ENCODE measurements at places on chromosomes 6 and 20.
A peak's percentile ranks its signal among the peaks of the same experiment; 100 is the strongest.

- no peak for DNase-seq
Observed at GRCh38 chr6:91082311-91082832, 495.5 kb upstream of the MAP3K7 start.

GRCh38 chr20:6580486-6580885 is 187.0 kb upstream of the BMP2 start:
- DNase-seq = no peak

- no peak for DNase-seq
Observed at GRCh38 chr6:81063891-81064290, 688.6 kb downstream of the TENT5A start.

DNA sequence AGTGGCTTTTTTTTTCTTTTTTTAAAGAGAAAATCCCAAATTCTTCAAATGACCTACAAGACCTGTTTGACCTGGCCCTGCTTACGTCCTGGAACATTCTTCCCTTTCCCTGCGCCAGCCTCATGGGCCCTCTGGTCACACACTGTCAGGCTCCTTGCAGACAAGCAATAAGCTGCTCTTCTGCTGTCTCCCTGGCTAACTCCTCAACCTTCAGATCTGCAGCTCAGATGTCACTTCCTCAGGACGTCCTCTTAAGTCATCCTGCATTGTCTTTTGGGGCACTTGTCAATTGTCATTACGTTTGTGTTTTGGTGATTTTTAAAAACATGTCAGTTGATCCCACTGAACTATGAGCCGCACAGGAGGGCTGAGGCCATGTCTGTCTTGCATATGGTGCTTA is 28.9 kb upstream of the SLC35D3 start:
- DNase-seq = no peak

DNA sequence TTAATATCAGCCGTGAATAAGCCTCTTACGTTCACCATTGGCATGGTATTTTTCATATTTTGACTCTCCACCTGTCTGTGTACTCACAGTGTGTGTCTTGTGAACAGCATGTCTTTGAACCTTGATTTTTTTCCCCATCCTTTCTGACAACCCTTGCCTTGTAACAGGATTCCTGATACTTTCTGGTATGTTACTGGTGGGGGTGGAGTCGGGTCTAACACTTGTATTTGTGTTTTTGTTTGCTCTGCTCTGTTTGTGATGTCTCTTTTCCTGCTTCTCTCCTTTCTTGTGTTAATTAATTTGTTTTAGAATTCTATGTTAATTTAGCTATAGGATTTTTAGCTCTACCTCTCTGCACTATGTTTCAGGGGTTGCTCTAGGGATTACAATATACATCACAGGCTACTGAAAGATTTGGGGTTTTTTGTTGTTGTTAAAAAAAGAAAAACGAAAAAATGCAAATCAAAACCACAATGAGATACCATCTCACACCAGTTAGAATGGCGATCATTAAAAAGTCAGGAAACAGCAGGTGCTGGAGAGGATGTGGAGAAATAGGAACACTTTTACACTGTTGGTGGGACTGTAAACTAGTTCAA is 245.1 kb downstream of the CDH4 start:
- no peak for DNase-seq

- DNase-seq = peak; percentile 16
Observed at GRCh38 chr6:85923013-85923430, 280.3 kb upstream of the SYNCRIP start.

DNA sequence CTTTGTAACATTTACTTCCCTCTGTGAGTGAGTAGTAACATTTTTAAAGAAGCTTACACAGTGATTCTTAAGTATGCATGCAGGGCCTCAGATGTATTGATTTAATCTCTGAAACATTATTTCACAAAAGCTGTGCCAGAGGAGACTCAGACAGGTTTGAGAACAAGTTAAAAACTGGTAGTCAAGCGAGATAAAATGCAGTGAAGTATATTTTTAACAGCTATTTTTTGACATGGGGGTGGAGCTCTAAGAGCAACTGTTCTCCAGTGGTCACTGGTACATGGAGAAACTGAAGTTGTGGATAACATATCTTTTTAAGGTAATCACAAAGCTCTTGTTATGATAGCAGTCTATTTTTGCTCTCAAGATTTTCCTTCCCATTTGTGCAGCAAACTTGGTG is 20.4 kb downstream of the DSTN start:
- DNase-seq = no peak

DNA sequence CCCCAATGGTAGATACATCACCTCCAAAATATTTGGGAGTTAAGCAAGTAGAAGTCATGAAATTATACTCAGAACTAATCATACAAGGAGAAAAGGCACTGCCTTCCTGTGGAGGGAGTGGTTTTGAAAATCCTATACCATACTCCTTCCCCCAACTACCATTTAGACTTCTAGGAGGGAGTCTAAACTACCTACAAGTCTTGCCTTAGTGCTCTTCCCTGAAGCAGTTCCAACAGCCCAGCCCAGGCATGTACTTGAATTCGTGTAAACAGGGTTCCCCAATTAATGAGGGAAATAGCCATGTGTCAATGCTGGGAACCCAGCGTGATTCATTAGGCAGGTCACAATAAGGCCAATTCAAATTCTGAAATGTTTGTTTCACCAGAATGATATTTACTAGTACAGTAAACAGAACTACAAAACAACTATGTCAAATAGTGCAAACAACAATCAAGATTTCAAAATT is 39.1 kb upstream of the SGK1 start:
- no peak for DNase-seq

DNA sequence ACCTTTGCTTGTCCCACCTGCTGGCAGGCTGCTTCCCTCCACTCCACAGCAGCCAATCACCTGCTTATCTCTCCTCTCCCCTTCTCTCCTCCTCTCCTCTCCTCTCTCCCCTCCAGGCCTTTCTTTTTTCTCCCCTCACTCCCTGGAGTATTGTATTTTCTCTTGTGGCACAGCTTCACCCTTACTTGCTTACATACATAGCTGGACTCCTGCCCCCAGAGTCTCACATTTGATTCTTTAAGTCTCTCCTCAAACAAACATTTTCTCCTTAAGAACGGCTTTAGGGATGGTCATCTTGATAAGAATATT is 3.6 kb upstream of the LY86 start:
- no peak for DNase-seq

DNA sequence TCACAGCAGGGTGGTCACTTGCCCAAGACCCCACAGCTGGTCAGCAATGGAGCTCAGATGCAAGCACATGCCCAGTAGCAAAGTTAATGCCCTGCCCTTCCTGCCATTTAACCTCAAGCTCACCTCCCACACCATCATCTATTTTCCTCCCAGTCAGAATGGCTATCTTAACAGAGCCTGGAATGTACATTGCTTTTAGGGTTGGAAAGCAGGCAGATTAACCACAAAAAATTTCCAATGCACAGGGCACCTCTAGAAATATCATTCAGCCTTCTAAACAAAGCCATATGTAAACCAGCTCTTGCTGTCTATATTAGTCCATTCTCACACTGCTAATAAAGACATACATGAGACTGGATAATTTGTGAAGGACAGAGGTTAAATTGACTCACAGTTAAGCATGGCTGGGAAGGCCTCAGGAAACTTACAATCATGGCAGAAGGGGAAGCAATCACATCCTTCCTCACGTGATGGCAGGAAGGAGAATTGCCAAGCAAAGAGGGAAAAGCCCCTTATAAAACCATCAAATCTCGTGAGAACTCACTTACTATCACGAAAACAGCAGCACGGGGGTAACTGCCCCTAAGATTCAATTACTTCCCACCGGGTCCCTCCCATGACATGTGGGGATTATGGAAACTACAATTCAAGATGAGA is 106.9 kb downstream of the FYN start:
- no peak for DNase-seq

DNA sequence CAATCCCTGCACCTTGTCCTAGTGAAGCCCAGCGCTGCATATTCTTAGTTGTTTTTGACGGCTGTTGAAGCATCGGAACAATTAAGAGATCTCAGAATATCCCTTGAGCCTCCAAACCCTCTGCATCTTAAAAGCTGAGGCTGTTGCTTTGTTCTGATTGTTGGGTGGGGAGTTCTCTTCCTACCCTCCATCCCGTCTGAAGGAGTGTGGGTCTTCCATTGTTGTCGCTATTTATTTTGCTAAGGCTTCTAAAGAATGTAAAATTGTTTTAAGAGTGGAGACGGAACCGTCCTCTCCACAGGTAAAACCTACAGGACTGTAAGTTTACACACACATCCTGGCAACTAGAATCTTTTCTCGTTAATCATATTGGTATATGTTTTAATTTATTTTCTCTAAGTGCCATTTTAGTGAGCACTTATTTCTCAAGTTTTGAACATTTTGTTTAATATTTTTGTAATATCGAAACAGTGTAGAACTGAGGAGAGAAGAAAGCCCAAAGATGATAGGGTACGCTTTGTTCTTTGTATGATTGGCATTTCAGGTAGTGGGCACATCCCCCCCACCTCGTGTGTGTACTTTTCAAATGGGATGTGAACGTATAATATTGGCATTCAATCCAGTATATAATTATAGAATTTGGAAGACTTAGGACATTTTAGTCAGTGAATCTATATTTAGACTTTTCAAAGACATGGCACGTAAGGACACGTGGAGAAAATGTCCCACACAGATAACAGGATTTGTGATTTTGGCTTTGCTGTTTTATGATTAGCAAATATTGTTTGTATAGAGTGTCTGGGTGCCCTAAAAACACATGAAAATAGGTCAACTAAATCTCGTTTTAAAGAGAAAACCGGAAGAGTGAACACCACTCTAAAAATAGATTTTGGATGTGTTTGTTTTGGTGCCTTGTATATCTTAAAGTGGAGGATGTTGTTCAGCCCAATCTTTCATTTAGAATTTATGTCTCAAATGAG is 1.3 kb downstream of the RNF146 start:
- DNase-seq = no peak

DNA sequence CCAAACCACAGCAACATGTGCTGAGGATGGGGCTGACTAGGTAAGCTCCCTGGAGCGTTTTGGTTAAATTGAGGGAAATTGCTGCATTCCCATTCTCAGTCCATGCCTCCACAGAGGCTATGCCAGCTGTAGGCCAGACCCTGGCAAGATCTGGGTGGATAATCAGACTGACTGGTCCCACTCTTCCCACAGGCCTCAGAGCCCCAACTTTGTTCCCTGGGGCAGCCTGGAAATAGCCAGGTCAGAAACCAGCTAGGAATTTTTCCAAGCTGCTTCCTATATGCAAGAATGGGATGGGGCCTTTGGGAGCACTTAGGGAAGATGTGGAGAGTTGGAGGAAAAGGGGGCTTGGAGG is 1.5 kb upstream of the VEGFA start:
- no peak for DNase-seq

- no peak for DNase-seq
Observed at GRCh38 chr20:31860390-31861134, 9.8 kb downstream of the DUSP15 start.

DNA sequence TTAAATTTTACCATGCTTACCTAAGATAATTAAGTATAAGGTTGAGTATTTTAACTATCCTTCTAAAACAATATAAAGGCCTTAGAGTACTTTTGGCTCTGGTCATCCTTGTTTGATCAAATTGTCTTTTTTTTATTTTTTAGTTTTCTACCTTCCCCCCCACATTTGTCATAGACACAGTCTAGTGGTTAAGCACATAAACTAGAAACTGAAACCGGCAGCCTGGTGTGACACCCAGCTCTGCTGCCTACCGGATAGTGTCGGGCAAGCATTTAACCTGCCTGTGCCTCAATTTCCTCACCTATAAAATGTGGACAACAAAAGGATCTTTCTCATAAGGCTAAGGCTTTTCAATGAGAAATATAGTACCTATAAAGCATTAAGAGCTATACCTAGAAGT is 21.6 kb upstream of the TULP4 start:
- DNase-seq = no peak

DNA sequence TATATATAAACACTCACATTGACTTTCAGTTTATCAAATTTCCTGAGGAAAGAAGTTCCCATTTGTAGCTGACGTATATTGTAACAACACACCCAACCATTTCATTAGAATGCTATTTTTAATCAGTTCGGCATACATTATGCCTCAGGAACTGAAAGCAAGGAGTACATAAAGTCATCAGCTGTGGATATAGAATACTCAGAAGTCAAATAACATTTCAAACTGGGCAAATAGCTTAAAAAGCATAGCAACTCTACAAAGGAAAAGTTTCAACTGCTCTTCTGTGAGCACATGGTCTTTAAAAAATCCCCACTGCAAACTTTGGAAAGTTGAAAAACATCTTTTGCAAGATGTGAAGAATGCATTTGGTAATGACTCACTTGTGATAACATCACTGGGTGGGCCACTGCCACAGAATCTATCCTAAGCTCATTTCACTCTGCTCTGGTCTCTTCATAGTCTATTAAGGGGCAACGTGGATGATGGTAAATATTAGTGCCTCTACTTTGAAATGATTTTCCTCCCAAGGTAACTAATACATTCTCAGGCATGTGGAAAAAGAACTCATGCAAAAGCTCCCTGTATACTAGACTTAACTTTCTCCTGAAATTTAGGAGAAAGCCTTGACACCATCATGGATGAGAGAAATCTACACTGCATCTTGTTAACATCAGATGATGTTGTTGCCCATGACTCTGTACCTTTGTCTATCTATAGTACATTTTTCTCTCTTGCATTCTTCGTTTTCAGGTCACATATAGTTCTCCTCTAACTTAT is 49.2 kb downstream of the FYN start:
- no peak for DNase-seq

GRCh38 chr20:48740292-48740649 is 87.5 kb downstream of the PREX1 start:
- no peak for DNase-seq

DNA sequence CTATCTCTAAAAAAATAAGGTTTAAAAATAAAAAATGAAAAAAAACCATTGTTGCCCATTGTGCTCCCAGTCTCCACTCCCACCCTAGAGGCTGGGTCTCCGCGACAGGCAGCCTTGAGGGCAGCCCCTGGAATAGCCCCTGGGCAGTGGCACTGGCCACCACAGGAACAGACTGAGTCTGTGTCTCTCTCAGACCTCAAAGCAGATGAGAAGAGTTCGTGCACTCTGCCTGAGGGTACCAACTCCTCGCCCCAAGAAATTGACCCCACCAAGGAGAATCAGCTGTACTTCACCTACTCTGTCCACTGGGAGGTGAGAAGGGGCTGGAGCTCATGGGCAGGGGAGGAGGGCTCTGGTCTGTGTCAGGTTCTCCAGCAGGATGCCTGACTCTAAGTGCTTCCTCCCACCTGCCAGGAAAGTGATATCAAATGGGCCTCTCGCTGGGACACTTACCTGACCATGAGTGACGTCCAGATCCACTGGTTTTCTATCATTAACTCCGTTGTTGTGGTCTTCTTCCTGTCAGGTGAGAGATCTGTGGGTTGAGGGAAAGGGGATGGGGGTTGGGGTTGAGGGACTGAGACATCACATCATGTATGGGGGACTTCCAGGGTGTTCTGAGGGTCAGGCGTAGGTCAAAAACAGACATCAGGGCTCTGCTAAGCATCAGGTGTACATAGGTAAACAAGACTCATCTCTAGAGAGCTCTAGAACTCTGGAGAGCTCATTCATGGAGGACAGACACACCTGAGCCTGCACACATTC is 35.6 kb downstream of the TM9SF4 start:
- no peak for DNase-seq

DNA sequence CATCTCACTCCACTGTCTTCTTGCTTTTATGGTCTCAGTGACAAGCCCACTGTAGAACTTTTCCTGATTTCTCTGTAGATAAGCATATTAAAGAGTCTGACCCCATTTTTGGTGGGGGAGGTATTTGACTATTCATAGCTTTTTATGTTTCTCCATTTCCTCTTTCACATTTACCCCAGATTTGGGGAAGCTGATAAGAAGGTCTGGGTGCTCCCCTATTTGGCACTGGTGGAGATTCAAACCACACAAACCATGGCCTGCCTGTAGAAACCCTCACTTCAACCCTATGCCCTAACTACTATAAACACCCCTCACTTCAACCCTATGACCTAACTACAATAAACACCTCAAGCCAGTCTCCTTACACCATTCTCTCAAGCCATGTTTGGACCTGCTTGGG is 196.2 kb upstream of the SYNDIG1 start:
- DNase-seq = no peak

Data from anterior cingulate cortex (tissue), 58 donors.